ENCODE measurements at places on chromosomes 4 and X.

DNA sequence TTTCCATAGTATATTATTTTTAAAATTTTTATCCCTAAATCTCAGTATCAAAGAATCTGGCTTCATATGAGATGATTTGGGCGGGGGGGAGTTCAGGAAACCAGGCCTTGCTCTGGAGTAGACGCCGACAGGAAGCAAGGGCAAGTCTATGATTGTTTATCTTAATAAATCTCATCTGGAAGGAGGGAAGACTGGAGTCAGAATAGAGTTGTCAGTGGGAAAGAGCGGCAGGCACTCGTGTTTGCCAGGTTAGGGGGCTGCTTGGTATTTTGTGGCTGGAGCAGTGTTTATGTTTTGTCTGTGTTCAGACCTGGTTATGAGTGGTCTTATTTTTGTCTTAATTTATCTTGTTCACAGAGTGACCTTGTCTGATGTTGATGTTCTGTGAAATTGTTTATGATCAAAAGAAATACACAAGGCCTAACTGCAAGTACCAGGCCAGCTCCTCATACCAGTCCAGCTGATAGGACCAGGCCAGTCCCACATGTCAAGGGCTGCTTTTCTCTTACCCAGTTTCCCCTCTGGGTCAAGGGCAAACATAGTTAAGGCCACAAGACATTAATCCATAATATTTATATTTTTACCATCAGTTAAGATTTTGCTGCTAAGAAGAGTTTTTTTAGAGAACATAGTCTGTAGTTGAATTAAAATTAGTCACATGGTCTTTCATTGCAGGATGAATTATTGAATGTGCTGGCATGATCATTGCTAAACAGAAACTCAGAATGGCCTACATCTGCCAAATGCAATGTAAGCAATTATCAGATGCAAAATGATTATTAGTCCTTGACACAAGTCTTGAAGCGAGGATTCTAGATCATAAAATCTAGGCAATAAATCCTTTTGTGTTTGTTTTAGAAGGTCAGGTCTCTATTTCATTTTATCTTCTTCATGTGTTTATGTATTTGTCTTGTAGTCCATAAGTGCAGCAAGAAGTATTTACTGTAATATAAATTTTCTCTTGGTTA lies 176.5 kb downstream of the GASK1B start:
- DNase-seq, result no peak

DNA sequence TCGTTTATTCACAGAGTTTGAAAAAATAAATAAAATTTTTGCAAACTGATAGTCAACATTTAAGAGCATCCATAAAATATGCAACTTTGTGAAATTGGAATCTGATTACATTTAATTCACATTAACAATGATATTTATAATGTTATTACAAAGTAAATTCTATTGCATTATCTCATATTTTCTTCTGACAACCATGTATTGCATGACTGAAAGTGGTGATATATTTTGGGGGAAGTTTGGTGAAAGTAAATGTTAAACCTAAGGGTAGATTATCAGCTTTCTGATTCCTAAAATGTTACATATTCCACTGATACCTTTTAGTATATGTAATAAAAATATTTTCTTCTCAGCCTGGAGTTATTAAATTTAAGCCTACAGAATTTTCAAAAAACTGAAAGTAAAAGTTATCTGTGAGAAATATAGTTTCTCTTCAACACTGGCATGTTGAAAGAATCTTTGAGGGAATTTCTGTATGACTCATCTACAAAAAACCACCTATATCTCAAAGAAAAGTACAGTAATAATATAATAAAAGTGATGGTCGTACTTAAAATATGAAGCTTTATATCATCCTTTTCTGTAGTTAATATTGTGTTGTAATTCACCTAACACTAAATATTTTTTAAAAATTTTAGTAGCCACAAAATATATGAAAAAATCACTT lies 1179.6 kb upstream of the PCDH7 start:
- peak; percentile 8 for DNase-seq

DNA sequence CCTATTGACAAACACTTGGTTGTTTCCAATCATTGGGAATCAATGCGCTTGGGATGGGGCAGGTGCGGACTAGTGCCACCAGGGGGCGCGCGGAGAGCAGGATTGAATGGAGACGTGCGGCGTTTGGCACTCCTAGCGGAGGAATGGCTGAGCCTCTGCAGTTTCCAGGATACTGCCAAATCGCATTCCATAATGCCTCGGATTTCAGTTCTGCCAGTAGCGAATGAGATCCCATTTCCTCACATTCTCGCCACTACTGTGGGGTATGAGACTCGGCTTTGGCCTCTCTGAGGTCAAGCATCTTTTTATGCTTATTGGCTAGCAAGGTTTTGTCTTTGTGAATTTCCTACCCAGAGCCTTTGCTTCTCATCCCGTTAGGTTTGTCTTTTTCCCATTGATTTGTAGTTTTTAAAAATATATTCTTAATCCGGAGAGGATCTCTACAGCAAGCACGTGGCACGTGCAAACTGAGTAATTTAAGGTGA lies 28.7 kb downstream of the CLDN34 start:
- DNase-seq, result peak; percentile 69

GRCh38 chrX:106331606-106332005 lies 163.5 kb downstream of the PWWP3B start:
- no peak for DNase-seq

DNA sequence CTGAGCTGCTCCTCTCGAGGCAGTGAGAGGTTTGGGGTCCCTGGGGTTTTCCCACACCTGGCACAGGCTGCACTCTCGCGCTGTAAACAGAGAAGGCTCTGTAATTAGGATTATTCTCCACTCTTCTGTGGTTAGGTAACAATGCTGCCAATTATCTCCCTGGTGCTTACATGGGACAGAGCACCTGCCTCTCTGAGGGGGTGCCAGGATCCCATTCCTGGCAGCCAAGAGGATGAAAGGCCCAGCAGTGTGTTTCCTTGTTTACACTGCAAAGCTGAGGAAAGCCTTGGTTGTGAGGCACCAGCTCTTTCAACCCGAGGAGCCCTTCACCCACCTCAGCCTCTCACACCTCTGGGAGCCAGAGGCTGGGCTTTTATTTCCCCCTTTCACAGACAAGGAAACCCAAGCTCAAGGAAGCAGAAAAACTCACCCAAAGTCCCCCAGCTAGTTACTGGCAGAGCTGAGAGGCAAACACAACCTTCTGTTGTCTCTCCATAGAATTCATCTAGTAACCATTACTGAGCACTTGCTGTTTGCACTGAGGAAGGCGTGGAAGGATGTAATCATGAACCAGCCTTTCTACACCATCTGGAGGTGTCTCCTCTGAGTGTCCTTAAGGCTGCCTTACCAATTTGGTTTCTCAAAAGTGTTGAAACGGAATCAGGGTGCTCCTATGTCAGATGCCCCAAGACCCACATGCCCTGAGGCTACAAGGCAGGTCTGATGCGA lies 39.7 kb upstream of the PROM1 start:
- no peak for DNase-seq

DNA sequence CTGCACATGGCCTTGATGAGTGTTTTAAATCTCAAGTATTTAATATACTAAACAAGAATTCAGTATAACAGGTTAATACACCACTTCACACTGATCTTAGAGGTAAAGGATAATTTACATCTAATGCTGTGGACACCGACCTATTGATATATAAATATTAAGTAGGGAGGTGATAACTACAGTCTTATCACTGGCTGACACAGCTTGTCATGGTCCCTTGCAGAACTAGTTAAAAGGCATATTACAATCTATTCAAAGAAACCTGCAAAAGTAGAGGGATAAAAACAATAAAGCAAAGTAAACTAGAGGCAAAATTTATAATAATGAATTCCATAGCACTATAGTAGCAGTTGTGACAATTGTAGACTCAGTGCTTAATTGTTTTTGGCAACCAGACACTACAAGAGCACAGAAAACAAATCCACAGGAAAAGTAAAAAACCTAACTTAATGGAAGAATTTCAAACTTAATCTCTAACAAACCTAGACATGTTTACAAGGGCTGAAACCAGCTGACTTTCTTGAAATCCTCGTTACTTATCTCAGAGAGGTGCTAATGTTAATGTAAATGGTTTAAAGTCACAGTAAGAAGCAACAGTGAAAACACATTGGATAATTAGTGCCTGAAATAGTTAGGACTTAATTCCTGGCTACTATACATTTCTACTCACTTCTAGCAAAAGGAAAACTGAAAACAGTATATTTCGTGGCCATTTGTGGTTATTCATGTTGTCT lies 25.0 kb downstream of the MFAP3L start:
- DNase-seq, result no peak

GRCh38 chr4:159149666-159150065 lies 46.8 kb downstream of the RAPGEF2 start:
- no peak for DNase-seq

- no peak for DNase-seq
These were observed 8.3 kb upstream of the LNX1 start for GRCh38 chr4:53599632-53600031.
